EL (cell line): ENCODE measurements at places on chromosomes 12 and 14.

DNA sequence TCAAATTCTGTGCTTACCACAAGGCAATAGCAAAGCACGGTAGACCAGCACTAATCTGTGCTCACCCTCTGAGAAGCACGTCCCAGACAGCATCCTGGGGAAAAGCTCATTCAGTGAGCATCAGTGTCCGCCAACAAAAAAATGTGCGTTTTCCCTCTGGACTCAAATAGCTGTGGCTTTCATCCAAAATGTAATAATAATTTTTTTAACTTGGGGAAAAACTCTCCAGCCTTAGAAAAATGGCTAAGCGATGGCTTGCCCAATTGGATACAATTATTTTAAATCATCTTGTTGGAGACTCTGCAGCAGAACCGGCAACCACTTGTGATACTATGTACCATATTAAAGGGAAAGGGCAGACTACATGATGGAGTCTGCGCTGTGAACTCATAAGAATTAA is 1.1 kb upstream of the KRT77 start:
- DNase-seq: no peak

DNA sequence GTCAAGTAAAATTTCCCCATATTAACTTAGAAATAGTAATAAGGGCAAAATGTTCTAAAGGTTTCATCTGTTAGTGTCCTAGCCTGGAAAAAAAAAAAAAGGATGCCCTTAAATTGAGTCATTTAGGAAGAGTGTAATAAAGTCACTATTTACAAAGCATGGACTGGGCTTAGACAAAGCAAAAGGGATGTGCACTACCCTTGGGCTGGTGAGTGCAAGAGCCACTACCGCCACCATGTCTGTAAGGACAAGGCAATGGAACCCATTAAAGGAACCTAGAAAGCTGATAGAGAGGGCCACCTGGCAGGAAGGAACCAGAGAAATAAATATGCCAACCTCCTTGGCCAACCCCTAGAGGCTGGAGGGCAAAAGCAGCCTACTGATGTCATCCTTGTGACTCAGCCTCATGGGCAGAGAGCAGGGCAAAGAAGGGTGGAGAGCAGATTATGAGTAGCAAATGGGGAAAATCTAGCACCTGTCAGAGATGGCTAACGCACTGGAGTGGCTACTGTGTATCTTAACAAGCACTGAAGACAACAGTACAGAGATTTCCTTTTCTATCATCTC is 59.5 kb upstream of the FUT8 start:
- DNase-seq: peak; percentile 70

GRCh38 chr12:107485731-107486130 is 199.9 kb upstream of the PWP1 start:
- DNase-seq: no peak

- peak; percentile 49 for DNase-seq
Observed at GRCh38 chr14:70188659-70189455, at the start of gene SLC8A3. Gene SLC8A3, minus strand, starts transcription at chr14:70188951. Its CDS starts 20,529 bp downstream, at chr14:70168422.

GRCh38 chr12:127485528-127485927 is 781.4 kb upstream of the TMEM132C start:
- peak; percentile 90 for DNase-seq

DNA sequence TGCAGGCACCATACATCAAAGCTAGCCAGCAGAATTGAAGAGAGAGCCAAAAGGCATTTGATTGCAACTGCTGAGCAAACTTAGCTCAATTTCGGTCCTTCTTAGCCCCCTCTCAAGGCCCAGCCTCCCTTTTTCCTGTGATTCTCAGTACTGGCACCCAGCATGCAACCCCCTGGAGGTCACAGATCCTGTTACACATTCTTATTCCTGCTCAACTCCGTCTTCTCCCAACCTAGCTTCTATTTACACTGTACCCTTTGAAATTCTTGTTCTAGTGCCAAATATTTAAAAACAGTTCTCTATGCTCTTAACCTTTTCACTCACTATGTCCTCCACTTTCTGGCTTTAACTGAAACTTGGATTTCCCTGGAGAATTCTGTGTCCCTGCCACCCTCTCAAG is 131.3 kb upstream of the CPSF6 start:
- DNase-seq: peak; percentile 4

- no peak for DNase-seq
Observed at GRCh38 chr12:130017591-130018449, 114.0 kb upstream of the TMEM132D start.

DNA sequence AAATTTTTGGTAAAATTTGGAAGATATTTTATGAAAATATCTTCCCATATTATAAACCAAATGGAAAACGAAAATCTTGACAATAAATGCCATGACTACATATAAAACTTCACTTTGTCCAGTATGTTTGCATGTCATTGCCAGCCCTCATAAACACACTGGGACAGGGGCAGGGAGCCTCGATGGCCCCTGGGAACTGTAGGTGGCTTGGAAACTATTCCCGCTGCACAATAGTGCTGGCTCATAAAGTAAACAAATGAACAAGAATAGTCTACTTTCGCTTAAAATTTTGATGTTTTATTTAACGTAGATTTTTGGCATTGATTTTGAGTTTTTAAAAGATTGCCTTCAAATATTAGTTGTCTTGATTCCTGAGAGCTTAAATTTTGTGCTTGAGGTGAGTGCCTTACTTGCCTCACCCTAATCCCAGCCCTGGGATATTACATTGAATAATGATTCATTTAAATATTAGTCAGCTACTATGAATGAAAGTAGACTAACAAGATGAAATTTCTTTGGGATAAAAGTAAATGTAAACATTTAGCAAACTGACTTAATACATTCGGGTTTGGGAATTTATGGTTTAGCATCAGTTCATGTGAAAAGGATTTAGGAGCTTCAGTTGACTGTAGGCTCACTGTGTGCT is 74.0 kb upstream of the PKP2 start:
- no peak for DNase-seq
